ENCODE measurements at places on chromosomes 5 and 9. TPM values are rescaled to one million over a fixed set of nuclear protein-coding genes. Genes with fewer than 3 reads are reported as not detected.

The RPL12 gene
- total RNA-seq, result 3,038 TPM

DNA sequence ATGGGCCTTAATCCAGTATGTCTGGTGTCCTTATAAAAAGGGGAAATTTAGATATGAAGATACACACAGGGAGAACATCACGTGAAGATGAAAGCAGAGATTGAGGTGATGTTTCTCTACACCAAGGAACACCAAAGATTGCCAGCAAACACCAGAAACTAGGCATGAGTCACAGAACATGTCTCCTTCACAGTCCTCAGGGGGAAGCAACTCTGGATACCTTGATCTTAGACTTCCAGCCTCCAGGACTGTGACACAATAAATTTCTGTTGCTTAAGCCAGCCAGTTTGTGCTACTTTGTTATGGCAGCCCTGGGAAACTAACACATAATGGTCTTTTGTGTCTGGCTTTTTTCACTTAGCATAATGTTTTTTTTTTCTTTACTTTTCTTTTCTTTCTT, 41.2 kb upstream of the STRBP start:
- H3K36me3 ChIP-seq, result no peaks in the 10 kb centered on the region
- H3K4me1 ChIP-seq, result peaks cover 13% of the 10 kb centered on the region
- no peak for DNase-seq

The SLC25A48 gene
- not detected for total RNA-seq

GRCh38 chr5:51387884-51388275, 4.6 kb downstream of the ISL1 start:
- peaks cover 2% of the 10 kb centered on the region for H3K4me1 ChIP-seq
- H3K4me3 ChIP-seq, result no peak overlapping the region
- DNase-seq, result no peak
- no peak overlapping the region for H3K27ac ChIP-seq

- H3K4me1 ChIP-seq, result no peaks in the 10 kb centered on the region
- H3K27me3 ChIP-seq, result peaks cover 38% of the 10 kb centered on the region
- no peak overlapping the region for H3K4me3 ChIP-seq
- DNase-seq, result no peak
Measured at GRCh38 chr9:16726029-16726428, 144.4 kb downstream of the BNC2 start.

DNA sequence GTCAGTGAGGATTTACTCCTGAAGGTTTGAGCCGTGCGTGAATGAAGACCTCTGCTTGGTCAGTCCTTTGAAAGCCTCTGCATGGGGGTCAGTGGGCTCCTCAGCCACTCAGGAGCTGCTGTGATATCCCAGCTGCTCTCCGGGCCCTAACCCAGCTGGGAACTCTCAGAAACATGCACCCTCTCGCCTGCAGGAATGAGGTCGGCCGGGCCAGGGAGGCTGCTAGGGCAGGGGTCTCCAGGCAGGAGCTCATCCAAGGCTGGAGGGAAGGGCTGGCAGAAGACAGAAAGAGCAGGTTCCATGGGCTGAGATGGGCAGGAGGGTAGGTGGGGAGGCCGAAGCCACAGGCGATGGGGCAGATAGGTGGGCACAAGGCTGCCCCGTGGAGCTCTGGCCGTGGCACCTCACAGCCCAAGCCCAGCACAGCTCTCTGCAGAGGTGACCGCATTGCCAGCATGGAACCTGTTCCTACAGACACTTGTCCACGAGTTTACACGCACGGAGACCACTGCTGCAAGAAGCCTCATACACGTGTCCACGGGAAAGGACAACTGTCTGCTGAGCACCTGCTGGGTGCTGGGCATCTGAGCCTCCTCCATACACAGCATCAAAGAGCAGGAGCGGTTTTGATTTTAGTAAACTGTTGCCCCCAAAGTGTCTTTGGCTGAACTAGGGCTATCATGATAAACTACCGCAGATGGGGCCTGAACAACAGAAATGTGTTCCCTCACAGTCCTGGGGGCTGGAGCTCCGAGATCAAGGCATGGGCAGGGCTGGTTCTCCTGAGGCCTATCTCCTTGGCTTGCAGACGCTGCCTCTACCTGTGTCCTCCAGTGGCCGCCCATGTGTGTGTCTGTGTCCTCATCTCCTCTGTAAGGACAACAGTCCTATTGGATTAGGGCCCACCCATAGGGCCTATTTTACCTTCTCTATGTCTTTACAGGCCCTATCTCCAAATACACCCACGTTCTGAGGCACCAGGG, 85.2 kb upstream of the ADAMTS2 start:
- no peaks in the 10 kb centered on the region for H3K4me1 ChIP-seq
- no peak overlapping the region for H3K4me3 ChIP-seq
- H3K27me3 ChIP-seq, result no peaks in the 10 kb centered on the region
- DNase-seq, result no peak

The DMRT3 gene
- not detected for total RNA-seq

The LTC4S gene
- total RNA-seq, result not detected

The KIF12 gene
- not detected for total RNA-seq

Measured in activated naive CD4-positive, alpha-beta T cell treated with anti-CD3 and anti-CD28 coated beads for 36 hours (primary cell).